ENCODE measurements at places on chromosomes 3 and 15.

- no peak for DNase-seq
Measured at GRCh38 chr3:172102123-172102882, 62.9 kb downstream of the FNDC3B start.

DNA sequence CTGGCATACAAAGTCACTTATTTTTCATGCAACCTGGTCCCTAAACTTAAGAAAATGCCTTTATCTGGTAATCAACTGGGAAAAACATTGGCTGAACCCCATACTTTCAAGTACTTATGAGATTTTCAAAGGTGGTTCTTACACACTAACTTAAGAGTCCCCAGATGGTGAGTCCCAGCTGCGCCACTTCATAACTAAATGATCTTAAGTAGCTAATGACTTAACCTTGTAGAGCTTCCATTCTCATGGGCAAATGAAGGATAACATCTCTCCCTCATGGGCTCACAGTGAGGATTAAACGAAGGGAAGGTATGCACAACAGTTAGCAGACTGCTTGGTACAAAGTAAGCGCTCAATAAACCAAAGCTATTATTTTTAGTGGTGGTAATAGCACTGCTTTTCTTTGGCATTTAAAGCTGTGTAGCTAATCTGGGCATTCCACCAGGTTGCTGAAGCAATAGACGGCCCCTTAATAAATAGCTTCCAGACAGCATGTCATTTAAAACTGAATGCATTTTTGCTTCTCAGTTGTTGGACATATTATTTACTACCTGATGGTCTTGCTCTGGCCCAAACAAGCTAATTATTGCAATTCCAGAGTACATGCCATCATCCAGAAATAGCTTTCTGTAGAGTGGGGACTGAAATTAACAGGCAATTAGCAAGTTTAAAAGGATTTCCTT, 55.4 kb downstream of the LIPC start:
- no peak for DNase-seq

DNA sequence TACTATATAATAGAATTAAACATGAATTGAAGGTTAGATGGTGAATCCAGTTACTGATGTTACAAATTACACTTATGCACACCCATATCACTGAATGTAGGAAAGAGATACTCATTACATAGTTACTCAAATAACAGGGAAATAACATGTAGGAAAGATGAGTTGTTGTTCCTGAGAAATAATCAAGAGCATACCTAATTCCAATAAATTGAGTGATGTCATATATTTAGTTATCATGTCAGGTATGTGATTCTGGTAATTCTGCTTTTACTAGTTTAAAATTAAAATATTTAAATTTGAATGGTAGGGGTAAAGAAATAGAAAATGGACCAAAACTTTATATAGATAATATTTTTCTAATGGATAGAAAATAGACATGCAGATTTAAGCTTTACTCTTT, 102.6 kb upstream of the MYZAP start:
- DNase-seq: no peak

DNA sequence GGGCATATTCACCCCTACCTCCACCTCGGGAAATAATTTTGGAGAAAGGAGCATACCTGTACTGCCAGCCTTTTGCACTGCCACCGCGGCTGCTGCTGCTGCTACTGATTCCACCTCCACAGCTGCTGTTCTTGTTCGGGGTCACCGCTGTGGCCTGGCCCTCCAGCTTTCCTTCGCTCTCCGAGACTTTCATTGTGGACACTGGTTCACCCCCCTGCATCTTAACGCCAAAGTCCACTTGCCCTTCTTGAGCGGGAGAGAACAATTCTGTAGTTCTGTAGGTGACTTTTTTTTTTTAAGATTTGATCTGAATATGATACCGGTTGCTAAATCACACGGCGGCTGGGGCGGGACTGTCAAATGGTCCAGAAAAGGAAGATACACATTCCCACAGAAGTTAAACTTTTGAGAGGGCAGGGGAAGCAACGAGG, 701 bp downstream of the OSBPL11 start:
- DNase-seq: no peak

DNA sequence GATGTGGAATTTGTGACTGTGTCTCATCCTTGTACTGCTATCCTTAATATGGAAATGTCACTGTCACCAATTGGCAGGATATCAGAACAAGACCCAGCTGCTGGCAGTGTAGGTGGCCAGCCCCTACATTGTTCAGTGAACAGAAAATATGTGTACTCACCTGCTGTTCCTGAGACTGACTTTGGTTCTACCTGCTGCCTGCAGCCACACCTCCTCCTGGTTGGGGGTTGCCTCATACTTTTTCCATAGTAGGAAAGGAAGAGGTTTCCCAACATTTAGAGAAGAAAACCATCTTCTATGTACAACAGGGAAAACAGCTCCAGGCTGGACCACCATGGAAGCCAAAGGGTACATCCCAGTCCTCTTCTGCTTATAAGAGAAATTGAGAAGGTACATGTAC, 35.9 kb downstream of the SLC12A1 start:
- DNase-seq: no peak

- no peak for DNase-seq
Measured at GRCh38 chr15:72197460-72198355, at the start of gene GRAMD2A. GRAMD2A (minus strand) TSS chr15:72197787.

DNA sequence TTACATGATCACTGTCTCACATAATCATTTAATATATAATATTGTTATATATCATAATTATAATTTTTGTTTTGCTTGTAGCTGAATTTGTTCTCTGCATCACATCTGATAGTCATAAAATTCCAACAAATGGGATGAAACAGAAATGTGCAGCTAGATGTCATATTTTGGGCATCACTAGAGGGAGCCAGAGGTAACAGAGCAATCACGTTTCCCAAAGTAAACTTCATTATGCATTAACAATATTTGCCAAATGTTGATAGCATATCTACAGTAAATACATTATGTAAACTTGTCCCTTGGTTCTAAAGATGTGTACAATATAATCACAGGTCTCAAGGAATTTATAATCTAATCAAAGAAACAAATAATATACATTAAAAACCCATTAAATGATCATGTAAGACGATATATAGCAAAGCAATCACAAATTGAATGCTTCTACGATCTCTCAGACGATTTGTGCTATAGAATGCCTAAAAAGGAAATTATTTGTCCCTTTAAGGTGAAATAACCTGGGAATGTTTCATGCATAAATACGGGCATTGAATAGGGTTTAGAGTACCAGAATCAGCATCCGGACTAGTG, 234.2 kb upstream of the MCTP2 start:
- DNase-seq: no peak

DNA sequence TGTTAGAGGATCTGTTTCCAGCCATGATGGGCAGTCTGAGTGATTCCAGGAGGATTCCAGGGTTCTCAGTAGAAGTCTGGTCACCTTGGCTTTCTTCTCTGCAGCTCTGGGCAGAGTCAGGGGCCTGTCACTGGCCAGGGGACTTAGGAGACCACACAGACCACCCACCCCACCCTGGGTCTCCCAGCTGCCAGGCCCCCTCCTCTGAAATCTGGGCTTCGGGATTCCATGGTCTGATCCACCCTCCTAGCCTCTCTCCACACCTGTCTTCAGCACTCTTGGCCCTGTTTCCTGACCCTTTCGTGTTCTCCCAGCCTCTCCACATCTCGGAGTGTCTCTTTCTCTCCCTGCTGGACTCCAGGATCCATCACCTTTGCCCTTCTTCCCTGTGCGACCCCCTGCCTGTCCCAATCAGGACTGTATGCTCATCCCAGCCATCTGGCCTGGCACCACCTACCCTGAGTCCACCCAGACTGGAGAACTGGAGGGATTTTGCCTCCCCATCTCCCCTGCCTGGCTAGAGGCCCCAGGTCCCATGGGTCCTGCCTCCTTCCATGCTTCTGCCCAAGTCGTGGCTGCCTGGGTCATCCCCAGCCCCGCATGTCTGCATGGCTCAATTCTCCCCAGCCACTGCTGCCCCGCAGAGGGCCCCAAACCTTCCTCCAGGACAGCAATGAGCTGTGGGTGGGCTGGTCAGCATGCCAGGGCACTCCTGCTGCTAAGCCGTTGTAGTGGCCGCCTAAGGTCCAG, 34.3 kb downstream of the GOLGA6L10 start:
- DNase-seq: no peak

GRCh38 chr3:122101646-122102045, 46.5 kb downstream of the CD86 start:
- no peak for DNase-seq

- no peak for DNase-seq
Measured at GRCh38 chr3:100899440-100900091, 93.7 kb downstream of the ABI3BP start.

- no peak for DNase-seq
Measured at GRCh38 chr3:16935781-16936180, 51.0 kb downstream of the PLCL2 start.

GRCh38 chr3:14357463-14357862, 44.9 kb upstream of the SLC6A6 start:
- no peak for DNase-seq

- DNase-seq: no peak
Measured at GRCh38 chr15:26191193-26191592, 328.1 kb upstream of the ATP10A start.

DNA sequence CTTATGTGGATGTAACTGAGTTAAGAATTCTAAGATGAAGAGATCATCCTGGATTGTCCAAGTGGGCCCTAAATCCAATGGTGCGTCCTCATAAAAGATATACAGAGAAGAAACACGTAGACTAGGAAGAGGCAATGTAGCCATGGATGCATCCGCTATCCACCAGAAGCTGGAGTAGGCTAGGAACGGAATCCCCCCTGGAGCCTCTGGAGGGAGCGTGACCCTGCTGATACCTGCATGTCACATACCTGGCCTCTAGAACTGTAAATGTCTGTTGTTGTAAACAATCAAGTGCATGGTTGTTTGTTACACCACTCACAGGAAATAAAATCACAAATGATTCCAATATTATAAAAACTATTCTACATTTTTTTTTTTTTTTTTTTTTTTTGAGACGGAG, 254.5 kb upstream of the RORA start:
- no peak for DNase-seq

DNA sequence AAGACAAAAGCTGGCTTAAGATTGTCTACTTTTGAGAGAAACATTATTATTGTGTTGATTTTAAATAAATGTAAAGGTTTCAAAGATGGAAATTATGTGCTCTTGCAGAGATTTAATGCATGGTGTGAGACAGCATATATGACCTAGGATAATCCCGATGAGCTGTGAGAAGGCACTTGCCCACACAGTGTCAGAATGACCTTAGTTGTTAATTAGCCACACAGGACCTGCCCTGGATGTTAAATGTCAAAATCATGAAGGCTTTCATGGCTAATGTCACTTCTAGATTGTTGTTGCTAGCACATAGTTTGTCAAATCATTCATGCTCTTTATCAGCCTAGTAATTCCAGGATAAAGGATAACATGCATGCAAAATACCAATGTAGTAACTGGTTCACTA, 135.3 kb upstream of the GAP43 start:
- no peak for DNase-seq

DNA sequence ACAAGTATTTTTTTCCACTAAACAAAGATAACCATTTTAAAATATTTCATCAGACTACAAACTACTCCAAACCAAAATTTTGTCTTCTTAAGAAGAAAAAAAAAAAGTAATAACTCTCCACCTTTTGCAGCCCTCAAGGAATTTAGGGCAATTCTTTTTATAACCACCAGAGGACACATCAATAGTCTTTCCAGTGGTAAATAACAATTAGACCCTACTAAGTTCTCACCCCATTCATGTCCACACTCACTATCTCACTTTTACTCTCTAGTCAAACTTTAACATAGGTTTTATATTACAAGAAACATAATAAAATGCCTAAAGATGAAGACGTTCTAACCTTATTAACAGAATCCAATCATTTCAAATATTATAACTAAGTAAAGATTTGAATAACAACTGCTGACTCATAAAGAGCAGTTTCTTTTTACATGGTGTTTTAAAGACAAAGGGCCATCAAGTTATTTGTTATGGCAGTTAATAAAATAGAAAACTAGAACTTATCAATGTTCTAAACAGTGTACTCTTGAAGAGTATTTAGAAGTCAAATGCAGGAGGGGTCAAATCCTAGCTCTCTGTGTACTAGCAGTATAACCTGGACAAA, 33.0 kb downstream of the CCDC39 start:
- DNase-seq: no peak

DNA sequence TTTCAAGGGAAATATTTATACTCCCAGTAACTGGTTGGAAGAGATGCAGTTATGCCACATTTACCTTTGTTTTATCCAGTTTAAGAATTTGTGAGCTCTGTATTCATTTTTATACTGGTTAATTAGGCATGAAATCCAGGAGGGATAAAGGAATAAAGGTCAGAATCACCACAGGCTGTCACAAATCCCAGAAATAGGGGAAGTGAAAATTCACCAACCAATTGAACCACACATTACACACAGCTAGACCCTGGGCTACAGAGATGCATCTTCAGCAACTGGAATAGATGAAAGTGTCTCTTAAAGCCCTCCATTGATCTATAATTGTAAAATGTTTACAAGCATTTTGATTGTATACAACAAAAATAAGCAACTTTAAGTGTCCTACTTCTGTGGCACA, 18.5 kb downstream of the SERPINI1 start:
- no peak for DNase-seq

DNA sequence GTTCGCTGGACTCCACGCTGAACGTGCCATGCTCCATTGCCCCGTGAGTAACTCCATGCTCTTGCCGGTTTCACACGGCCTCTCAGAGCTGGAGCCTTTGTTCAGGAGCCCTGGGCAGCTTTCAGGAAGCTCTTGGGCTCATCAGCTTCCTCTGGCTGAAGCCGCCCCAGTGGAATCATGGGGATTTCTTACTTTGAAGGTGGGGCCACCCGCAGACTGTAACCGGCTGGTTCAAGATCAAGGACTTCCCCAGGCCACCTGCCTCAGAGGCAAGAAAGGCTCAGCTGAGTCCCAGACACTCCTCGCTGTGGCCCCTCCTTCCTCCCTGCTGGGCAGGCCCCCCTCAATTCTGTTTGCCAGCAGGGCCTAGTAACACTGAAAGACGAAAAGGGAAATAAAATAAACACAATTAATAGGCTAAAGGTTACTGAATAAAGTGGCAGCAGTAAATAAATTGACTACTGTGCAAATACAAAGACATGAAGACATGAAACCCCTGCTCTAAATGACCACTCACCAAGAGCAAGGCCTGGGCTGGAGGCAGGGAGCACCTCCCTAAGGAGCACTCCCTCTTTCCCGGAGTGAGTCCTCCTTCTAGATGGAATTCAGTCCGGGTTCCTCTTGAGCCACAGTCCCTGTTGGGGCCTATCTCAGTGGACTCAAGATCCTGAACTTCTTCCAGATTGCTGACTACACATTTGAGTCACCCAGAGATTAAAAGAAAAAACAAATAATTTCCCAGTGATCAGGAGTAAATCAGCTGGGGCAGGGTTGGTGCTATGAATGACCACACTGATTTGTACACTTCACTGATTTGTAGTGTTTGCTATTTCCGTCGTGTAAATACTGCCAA, 51.0 kb downstream of the ZDHHC19 start:
- no peak for DNase-seq

DNA sequence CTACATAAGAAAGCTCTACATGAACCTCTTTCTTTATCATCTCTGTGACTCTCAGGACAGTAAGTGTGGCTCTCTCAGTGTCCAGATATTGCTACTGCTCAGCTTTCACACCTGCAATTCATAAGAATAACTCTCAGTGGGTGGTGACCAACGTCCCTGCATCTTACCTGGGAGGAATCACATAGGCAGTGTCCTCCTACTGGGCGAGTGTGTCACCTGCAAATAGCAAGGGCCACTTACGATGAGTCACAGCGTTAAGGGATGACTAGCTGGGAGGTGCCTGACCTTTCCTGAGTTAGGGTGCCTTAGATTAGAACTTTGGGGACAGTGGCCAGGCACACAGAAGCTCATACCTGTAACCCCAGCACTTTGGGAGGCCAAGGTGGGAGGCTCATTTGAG, 90.8 kb upstream of the C3orf80 start:
- DNase-seq: no peak

- DNase-seq: peak; percentile 26
Measured at GRCh38 chr3:186772701-186773417, 10.5 kb upstream of the EIF4A2 start.

- peak; percentile 56 for DNase-seq
Measured at GRCh38 chr3:46998121-46998851, 18.8 kb downstream of the NBEAL2 start.
